ENCODE measurements at places on chromosomes 2 and 18.

DNA sequence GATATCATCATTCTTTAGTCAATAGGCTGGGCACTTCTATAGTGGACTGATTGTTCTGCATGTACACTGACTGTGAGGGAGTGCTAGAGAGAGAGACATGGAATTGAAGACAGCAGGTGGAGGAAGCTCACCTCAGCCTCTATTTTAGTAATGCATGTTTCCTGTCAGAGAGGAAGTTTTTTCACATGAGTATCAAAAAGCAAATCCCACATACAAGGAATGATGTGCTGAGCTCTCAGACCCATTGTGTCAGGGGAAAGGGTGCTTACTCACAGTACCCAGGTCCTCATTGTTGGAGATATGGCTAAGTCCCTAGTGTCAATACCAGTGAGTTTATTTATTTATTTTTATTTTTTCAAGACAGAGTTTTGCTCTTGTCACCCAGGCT is 9.9 kb upstream of the CDK15 start:
- no peak for DNase-seq

DNA sequence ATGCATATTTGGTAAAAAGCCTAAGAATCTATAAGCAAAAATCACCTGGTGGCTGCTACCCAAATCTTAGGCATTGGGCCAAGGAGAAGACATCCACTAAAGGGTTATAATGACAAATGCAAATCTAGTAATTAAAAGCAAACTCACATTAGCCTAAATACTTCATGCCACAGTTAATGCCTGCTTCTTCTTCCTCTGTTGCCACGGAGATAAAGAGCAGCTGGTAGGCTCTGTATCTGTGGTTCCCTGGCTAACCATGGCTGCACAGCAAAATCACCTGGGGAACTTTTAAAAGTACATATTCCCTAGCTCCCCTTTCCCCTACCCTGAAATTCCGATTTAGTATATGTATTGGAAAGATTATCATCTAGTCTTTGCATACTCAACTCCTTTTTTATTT is 114.3 kb downstream of the LNPK start:
- DNase-seq, result no peak

- no peak for DNase-seq
These were observed 647.8 kb upstream of the SLC39A10 start for GRCh38 chr2:195009202-195009601.

GRCh38 chr2:68594041-68594440 is 49.3 kb upstream of the PROKR1 start:
- no peak for DNase-seq

DNA sequence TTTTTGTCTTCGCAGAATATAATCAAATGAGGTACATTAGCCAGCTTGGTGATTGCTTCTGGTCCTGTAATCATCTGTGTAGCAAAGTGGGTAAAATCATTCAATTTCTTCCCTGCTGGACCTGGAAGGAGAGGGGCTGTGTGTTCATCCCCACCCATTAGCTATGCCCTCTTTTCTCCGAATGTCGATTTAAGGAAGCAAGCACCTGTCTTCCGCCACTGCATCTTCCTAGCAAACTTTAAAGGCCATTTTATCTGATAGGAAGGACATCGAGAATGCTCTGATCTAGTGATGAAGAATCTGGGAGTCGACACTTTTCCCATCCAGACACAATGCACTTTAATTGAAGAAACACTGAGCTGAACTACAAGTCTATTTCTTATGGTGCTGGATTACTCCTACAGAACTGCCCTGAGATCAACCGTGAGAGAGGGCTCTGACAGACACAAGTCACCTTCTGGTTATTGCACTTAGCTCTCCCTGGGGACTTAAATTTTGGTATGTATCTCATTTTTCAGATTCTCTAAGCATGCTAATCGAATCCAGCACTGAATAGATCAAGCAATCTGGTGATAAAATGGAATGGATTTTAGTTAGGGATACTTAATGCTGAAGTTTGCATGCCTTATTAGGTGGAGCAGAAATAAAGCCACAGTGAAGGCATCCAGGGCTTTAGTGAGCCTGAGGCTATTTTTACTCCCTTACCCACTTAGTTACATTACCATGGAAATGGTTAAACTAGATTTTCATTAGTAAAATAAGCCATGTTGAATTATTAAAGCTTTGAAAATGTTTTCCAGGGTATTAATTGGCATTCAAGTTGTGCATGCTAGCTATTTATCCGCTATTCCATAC is 1.3 kb downstream of the NYAP2 start:
- DNase-seq, result no peak

GRCh38 chr2:108945969-108946368 is 43.1 kb downstream of the EDAR start:
- DNase-seq, result no peak

GRCh38 chr2:28544405-28544921 is 48.6 kb downstream of the PLB1 start:
- no peak for DNase-seq
